Forelimb muscle (tissue), 1 donor: ENCODE measurements at places on chromosomes 11 and 22.

DNA sequence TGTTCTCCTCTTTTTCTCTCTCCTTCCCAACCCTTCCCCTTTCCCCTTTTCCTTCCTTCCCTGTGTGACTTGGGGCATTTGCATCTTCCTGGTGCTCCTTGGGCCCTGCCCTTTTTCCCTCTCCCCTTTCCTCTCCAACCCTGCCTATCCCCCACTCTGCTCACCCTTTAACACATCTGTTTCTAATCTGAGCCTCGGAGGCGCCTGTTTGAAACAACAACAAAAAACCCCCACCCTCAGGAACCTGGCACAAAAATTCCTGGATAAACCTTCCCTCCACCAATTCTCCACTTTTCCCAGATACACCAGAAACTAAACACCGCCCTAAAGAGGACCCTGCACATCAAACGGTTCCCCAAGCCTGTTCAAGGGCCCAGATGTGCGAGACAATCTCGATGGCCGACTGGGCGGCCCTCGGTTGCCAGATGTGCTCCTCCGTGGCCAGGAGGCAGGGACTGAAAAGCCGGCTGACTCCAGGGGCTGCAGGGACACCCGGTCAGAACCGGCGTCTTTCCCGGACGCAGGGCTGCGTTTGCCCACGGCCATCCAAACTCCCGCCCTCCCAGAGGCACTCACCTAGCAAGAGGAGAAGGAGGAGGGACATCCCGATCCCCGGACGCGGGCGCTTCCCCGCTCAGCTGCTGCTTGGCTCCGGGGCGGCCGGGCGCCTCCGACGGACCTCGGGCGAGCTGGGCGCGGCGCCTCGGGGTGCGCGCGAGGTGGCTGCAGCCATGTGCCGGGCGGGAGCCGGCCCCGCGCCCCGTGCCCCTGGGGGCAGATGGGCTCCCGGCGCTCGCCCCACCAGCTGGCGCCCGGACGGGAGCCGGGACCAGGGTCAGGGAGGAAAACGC lies 486 bp downstream of the CLMP start:
- no peak for DNase-seq

- no peak for DNase-seq
Measured at GRCh38 chr11:44701276-44701675, 25.5 kb upstream of the TSPAN18 start.

DNA sequence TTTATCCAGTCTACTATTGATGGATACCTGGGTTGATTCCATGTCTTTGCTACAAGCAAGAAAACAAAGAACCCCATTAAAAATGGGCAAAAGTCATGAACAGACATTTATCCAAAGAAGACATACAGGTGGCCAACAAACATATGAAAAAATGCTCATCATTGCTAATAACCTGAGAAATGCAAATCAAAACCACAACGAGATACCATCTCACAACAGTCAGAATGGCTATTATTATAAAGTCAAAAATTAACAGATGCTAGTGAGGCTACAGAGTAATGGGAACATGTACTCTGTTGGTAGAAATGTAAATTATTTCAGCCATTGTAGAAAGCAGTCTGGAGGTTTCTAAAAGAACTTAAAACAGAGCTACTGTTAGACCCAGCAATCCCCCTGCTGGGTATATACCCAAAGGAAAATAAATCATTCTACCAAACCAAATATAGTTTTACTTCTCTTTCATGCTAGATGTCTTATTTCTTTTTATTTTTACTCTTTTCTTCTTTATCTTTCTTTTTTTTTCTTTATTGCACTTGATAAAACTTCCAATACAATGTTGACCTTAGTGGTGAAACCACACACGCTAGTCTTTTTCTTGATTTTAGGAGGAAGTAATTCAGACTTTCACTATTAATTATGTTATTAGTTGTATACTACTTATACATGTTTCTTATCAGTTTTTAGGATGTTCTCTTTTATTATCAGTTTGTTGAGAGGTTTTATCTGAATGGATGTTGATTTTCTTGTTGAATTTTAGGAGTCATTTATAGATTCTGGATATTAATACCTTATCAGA lies 14.3 kb downstream of the TRIM22 start:
- no peak for DNase-seq

GRCh38 chr11:113151521-113151920 lies 162.9 kb upstream of the TTC12 start:
- no peak for DNase-seq

DNA sequence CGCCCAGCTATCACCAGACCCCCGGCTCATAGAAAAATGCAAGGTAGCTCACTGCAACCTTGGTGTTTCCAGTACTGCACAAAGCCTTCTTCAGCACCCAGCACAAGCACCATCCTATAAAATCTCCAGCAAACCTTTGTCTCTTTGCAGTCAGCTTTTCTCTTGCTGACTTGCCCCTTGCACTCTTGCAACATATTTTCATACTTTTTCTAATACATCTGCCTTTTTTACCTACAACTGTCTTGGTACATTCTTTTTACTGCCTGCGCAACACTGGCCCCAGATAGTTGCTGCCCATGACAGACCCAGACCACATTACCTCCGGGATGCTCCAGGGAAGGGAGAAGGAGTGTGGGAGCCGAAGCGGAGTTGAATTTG lies 142.4 kb downstream of the MPPED1 start:
- no peak for DNase-seq

- DNase-seq, result no peak
Measured at GRCh38 chr11:48040830-48041444, 60.6 kb downstream of the PTPRJ start.

DNA sequence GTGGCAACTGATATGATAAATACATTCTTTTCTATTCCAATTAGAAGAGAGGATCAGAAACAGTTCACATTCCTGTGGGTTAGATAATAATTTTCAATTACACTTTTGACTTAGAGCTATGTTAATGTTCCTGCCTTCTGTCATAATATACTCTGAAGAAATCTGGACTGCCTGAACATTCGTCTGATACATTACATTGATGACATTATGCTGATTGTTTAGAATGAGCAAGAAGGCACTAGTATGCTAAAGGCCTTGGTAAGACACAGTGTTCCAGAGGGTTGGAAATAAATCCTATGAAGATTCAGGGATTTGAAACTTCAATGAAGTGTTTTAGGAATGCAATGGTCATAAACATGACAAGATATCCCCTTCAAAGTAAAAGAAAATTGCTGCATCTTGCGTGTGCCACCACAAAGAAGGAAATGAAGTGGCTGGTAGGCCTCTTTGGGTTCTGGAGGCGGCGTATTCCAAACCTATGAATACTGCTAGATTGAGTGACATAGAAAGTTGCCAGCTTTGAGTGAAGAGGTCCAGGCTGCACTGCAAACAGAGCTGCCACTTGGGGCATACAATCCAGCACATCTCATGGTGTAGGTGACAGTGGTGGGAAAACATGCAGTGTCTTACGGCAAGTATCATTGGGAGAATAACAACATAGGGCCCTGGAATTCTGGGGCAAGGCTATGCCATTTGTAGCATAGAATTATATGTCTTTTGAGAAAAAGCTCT lies 21.2 kb upstream of the PDE3B start:
- no peak for DNase-seq

- DNase-seq, result no peak
Measured at GRCh38 chr11:78031629-78032028, 8.6 kb upstream of the KCTD14 start.

DNA sequence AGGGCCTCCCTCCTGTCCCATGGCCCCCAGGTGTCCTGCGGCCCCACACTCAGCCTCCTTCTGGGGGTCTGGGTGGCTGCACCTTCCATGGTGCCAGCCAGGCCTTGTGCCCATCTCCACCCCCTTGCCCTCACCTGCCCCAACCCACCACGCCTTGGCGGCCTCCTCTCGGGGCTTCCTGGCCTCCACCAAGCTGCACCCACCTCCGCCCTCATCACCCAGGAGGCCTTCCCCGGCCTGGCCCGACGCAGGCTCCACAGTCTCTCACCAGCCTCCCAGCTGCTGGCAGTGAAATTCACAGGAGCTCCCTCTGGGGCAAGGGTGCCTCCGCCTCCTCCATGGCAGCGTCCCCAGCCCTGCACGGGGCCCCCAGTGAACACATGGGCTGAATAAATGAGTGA lies 35.9 kb upstream of the WNT7B start:
- DNase-seq, result no peak

DNA sequence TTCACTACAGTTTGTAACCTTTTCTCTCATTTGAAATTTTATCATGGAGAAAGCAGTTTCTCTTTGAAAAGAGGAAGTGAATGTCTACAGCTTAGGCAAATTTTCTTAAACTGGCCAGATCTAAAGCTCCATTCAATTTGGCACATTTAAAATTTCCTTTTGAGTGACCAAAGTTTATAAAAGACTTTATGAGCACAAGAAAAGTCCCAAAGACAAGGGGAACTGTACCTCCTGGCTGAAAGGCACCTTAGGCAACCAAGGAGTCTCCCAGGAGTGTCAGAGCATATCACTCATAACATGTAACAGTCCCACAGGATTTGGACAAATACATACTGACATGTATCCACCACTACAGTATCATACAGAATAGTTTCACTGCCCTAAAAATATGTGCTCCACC lies 41.3 kb downstream of the NARS2 start:
- no peak for DNase-seq

DNA sequence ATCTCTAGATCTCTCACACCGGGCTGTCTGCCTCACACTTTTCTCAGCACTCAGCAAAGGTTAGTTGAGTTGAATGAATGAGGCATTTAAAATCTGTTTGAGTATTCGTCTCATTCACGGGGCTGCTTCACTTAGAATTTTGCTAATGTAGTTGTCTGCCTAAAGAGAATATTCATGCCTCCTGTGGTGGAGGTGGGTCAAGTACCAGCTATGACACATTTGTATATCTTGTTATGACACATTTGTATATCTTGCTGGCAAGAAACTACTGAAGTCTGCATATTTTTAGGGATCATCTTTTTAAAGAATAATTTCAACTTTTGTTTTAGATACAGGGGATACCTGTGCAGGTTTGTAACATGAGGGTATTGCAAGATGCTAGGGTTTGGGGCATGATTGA lies 43.1 kb downstream of the LDLRAD3 start:
- DNase-seq, result no peak

- DNase-seq, result no peak
Measured at GRCh38 chr11:17010851-17011420, 3.3 kb downstream of the PLEKHA7 start.

- DNase-seq, result no peak
Measured at GRCh38 chr11:468036-468435, 18.0 kb downstream of the PTDSS2 start.

DNA sequence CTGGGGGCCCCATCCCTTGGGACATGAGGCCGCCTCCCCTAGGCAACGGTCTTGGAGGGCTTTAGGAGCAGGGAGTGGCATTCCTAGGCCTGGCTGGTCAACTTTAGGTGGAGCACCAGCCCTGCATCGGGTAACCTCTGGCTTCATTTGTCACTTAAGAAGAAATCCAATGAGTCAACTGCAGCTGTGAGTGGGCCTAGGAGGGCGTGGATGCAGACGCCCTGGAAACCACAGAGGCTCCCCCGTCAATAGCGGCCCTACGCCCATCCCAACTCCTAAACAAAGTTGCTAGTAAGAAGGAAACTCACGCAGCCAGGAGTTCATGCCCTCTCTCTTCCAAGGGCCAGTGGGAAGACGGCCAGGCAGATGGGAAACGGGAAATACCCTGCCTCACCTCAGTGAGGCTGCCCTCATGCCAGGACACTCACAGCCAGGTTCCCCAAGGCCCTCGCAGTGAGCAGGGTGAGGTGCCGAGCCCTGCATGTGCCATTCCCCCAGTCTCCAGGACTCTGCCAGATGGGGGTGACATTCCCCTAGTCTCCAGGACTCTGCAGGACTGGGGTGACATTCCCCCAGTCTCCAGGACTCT lies 20.8 kb downstream of the BID start:
- no peak for DNase-seq

GRCh38 chr11:2123628-2123960 lies 15.6 kb downstream of the IGF2 start:
- no peak for DNase-seq

- no peak for DNase-seq
Measured at GRCh38 chr11:102293873-102294601, 23.2 kb upstream of the BIRC3 start.

- no peak for DNase-seq
Measured at GRCh38 chr11:80937842-80938241, 1497.0 kb upstream of the TENM4 start.

DNA sequence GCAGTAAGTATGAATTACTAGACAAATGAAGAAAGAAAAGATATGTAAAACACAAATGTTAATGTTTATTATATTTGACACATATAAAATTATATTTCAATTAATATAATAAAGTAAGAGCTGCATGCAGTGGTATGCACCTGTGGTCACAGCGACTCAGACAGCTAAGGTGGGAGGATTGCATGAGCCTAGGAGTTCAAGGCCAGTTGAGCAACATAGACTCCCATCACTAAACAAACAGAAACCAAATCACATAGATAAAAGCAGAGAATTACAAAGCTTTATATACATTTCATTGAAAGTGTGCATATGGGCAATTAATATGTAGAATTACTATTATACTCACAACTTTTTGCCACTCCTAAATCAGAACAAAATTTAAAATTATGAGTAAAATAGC lies 70.0 kb upstream of the HTATIP2 start:
- DNase-seq, result no peak

DNA sequence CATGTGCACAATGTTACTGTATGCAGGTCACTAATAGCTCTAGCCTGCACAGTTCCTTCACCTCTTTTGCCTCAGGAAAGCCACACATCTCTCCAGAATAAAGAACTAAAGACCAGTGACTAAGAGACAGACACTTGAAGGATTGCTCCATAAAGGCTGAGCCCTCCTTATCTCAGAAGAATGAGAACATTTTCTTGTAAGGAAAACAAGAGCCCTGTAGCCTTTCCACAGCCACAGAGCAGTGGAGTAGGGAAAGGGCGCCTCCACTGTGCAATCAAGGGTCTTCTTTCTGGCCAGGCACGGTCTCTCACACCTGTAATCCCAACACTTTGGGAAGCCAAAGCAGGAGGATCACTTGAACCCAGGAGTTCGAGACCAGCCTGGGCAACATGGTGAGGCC lies 202.6 kb upstream of the TMEM45B start:
- DNase-seq, result no peak

DNA sequence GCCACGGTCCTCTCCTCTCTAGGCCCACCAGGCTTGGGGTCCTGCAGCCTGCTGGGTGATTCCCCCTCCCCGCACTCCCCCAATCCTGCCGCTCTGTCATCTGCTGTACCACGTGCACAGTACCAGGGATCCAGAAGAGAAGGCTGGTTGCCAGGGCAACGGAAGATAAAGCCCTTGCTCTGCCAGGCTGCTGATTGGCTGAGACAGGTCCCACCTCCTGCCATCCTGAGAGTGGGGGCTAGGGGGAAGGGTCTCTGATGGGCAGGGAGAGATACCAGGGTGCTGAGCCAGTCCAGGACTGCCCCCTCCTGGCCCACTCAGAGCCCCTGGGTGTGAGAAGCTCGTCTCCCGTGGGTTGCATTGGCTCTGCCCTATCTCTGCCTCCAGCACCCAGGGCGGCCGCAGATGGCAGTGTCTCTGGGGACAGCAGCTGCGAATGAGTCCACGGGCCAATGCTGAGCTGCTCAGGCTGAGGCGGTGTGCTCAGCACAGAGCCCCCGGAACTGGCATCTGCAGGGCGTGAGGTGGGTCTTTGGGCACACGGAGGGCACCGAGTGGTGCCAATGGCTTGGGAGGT lies at the start of gene SMIM45:
TSS of gene SMIM45 (plus strand) at position 253 of the 577 bp plus-strand sequence.
- DNase-seq, result no peak
